Activated CD4-positive, alpha-beta memory T cell treated with anti-CD3 and anti-CD28 coated beads, Interleukin-2, amount 10 ng/mL, durations not matched to agents 7 days and 5 days (primary cell): ENCODE measurements at places on chromosomes 2 and 18.

- DNase-seq: peak; percentile 19
Measured at GRCh38 chr2:190069936-190070696, 7.6 kb upstream of the MSTN start.

DNA sequence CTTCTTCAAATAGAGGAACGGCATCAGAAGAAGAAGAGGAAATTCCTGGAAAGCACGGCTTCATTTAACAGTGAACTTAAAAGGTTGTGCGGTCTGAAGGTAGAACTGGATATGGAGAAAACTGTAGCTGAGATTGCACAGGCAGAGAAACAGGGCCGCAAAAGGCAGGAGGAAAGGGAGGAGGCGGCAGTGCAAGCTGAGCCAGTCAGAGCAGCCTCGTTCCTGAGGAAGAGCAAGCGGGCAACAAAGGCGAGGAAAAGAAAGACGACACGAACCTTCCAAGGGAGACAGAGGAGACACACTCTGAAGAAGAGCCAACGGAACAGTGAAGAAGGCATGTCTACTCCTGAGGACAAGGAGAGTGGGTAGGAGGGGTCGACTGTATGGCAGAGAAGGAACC lies 22.6 kb upstream of the GAREM2 start:
- DNase-seq: no peak

GRCh38 chr2:226223704-226224103 lies 575.9 kb downstream of the IRS1 start:
- DNase-seq: no peak

GRCh38 chr2:10285556-10286198 lies 17.0 kb upstream of the HPCAL1 start:
- DNase-seq: no peak

DNA sequence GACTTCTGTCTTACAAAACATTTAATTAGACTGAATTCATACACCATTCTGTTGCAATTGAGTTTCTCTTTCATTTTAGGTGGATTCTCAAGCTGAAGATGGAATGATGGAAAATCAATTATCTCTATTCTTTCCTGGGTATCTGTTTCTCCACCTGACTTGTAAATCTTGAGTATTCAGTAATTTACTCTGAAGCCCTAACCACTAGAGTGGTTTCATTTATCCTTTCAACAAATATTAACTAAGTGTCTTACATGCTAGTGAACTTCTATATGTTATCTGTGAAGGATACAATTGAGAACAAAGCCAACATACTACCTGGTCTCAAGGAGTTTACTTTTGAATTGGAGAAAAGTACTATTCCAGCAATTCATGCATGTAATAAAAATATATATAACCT lies 94.1 kb upstream of the ZNF804A start:
- no peak for DNase-seq

GRCh38 chr2:143909577-143910353 lies 610.2 kb downstream of the ZEB2 start:
- DNase-seq: no peak

GRCh38 chr18:3799515-3799914 lies 349.5 kb downstream of the TGIF1 start:
- no peak for DNase-seq

- peak; percentile 36 for DNase-seq
Measured at GRCh38 chr2:240646176-240646899, 21.1 kb downstream of the GPR35 start.

DNA sequence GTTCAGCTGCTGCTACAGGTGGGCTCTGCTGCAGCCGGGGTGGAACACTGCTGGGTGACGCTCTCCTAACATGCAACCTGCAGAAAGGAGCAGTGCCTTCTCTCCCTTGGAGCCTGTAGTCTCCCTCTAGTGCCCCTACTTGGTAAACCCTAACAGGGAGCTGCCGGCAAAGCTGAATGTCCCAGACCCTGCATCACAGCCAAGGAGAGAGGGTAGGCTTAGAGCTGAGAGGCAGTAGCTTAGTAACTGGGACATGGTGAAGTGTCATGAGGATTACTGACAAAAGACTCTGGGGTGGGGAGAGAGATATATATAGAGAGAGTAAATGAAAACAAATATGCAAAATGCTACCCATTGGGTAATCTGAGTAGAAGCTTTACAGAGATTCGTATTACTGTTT lies 9.9 kb downstream of the NCAPH start:
- no peak for DNase-seq

DNA sequence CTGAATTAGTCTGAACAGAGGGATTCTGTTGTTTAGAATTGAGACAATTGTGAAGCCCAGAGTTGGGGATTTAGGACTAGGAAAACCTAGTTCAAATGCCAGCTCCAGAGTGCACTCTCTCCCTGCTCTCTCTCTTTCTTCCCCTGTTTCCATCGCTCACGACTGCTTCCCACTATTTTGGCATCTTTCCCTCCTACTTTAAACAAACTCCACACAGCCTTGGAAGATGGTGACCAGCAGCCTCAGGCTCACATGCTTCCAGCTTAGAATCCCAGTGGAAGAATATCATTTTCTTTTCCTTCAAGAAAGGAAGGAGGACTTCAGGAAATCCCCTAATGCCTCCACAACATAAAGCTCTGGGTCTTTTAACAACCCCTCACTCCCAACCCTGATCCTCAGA lies 6.1 kb upstream of the DNMT3A start:
- DNase-seq: no peak

- no peak for DNase-seq
Measured at GRCh38 chr2:233706720-233707119, 6.0 kb upstream of the UGT1A5 start.

DNA sequence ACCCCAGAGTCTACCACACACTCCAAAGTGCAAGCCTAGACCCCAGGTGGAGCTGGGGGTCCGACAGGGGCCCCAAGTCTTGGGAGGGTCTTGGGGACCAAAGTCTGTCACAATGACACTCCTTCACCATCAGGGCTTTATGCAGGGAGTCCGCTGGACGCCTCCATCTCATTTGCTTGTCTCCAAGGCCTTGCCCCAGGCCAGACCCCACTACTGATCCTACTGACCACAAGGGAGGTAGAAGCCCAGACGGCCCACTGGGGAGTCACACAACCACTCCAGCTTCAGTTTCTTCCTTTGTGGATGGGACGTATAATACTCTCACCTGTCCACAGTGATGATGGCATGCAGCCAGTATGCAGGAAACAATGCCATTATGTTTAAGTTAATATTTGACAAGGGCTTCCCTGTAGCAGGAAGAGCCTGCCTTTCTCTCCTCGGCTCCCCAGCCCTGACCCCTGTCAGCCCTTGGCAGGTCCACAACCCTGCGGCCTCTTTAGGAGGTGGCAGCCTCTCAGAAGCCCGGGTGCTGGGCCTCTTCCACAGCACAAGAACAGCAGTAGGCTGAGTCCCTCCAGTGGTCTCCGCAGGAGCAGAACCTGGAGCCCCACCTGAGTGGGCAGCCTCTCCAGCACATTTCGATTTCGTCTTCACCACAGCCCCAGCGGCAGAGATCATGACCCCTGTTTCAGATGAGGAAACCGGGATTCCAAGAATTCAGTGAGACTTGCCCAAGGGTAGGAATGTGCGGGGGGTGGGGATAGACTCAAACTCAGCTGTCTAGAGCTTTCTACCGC lies 6.5 kb downstream of the BIN1 start:
- DNase-seq: no peak
